NCI-H187 (cell line): ENCODE measurements at places on chromosomes 12 and 14.
A peak's percentile ranks its signal among the peaks of the same experiment; 100 is the strongest.

DNA sequence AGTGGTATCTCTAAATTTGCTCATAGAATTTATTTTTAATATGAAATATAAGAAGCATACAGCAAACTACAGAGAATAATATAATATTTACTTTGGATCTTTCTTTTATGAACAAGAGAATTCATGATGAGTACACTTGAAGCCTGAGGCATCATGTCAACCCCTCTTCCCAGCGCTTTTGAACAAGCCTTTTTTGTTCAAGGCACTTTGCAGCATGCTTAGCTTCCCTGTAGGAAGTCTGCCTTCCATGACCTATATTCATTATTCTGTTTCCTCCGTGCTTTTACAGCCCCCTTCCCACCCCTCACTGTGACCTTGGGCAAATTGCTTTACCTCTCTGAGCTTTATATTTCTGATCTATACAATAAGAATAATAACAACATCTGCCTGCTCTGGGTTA, 41.6 kb downstream of the SCN8A start:
- DNase-seq = peak; percentile 8

- no peak for DNase-seq
Observed at GRCh38 chr14:23861666-23862065, 91.9 kb upstream of the DHRS4 start.

DNA sequence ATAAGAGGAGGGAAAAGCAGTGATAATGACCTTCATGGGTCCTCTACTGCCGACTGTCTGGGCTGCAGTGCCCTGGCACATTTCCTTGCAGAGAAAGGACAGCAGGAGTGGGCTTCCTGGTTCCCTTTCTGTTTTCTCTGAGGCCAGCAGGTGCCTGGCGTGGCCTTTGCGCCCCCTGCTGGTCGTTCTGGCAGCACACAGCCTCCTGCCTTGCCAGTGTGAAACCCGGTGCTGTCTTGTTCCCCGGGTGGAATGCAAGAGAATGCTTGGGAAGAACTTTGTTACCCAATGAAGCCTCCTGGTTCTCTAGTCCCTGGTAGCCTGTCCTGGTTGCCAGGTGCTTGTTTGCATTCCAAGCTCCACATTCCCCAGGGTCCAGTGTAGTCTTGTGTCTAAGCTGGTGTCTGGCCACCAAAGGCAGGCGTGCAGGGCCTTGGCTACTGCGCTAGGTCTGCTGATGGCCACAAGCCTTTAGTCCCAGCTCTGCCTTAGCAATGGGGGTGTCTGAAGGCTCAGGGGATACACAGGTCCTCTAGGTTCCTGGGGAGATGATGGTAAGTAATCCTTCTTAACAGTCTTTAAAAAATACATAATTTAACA, 1392.4 kb upstream of the TMEM132C start:
- DNase-seq = peak; percentile 12

DNA sequence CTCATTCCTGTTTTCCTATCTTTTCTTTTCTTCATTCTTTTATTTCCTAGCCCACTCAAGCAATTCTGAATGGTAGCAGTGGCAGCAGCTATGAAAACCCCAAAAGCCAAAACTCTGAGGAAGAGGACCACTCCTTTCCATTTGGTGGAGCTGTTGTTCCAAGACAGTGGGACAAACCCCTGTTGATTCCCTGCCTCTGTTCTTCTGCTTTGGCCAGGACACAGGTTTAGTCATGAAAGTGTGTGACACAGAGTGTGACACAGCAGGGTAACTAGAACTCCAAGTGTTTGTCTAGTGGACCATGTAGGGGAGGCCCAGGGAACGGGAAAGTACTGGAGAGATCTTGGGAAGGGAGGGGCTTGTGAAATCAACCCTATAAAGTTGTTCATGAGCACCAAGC, 71.1 kb downstream of the PTCSC3 start:
- peak; percentile 54 for DNase-seq

DNA sequence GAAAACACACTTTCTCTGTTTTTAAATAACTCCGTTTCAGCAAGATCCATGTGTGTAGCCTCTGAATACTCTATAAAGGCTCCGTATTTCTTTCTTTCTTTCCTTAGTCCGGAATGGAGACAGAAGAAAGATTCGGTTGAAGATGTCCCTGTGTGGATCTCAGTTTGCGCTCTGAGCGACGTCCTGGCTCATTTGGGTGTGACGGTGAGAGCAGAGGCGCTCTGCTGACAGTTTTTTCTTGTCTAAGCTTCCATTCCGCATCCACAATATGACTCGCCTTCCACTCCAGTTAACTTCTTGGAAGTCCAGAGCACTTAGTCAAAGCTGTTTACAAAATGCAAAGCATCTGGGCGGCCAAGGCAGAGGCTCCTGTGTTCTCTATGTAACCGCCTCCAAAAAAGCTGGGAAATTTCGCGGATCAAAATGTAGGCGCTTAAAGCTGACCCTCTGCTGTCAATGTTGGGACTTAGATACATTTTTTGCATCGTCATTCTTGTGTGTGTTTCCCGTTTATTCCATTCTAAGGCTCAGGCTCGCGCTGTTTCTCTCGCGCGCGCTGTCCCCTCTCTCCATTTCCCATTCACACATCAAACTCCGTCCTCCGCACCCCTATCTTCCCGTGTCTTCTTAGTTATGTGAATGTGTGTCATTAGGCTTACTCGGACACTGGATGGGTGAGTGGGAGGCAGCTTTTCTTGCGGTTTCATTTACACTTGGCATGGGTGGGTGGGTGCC, 880 bp upstream of the FLRT2 start:
- no peak for DNase-seq

DNA sequence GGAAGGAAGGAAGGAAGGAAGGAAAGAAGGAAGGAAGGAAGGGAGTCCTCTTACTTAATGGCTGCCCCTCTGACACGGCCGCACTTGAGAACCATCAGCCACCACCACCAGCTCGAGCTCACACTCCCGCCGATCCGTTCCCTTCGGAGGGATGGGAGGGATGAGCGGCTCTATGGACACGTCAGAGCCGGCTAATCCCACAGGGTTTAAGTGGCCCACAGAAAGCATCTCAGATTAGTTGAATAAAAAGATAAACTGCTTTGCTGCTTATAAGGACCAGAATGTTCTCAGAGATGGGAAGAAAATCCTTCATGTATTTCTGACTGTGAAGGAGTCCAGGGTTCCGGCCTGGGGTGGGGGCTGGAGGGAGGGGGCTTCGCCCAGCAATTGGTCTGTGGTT, 31.1 kb downstream of the PRIMA1 start:
- DNase-seq = no peak

GRCh38 chr12:26715232-26715631, 117.8 kb downstream of the ITPR2 start:
- no peak for DNase-seq

DNA sequence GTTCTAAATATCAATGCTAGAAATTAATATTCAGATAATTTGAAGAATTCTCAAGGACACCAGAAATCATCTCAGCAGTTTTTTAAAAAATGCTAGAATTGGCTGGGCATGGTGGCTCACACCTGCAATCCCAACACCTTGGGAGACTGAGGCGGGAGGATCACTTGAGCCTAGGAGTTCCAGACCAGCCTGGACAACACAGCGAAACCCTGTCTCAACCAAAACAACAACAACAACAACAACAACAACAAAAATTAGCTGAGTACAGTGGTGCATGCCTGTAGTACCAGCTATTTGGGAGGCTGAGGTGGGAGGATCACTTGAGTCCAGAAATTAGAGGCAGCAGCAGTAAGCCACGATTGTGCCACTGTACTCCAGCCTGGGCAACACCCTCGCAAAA, 3.2 kb upstream of the MDP1 start:
- no peak for DNase-seq

GRCh38 chr12:47747126-47747525, 11.6 kb downstream of the RAPGEF3 start:
- no peak for DNase-seq

DNA sequence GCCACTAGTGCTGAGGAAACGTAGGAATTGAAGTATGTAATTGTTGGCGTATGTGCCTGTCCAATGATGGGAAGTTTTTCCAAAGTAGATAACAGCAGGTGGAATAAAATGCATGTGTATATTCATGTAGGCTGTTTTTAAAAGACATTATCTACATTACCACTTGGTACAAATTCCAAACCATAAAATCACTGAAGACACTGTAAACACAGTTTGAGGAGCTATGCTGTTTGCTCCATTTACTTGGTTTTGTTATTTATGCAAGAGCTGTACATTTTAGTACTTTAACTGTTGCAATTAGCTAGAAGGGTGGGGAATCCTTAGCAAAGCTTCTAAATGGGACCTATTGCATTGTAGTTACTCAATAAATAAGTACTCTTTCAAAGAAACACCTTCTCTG, 274.5 kb upstream of the DIO2 start:
- DNase-seq = no peak
